Esophagus muscularis mucosa (tissue), 4 donors: ENCODE measurements at places on chromosomes 6 and 20. TPM values are rescaled to one million over a fixed set of nuclear protein-coding genes. Genes with fewer than 3 reads are reported as not detected.

LRP11 gene
- total RNA-seq: 29.1 TPM

VAPB gene
- total RNA-seq: 39.0 TPM

HDGFL1 gene
- not detected for total RNA-seq

BPIFB4 gene
- total RNA-seq: not detected

MLN gene
- not detected for total RNA-seq

AIF1 gene
- 41.9 TPM for total RNA-seq

EDN3 gene
- 18.0 TPM for total RNA-seq

C4A gene
- total RNA-seq: 109 TPM

LHFPL5 gene
- total RNA-seq: not detected

MDFI gene
- 4.0 TPM for total RNA-seq

SAYSD1 gene
- 20.1 TPM for total RNA-seq

NRN1 gene
- 12.9 TPM for total RNA-seq

XKR7 gene
- total RNA-seq: not detected

PLCB4 gene
- 61.0 TPM for total RNA-seq

KIFC1 gene
- not detected for total RNA-seq

MICA gene
- 35.4 TPM for total RNA-seq

BMP7 gene
- total RNA-seq: 4.6 TPM

SRSF6 gene
- 22.4 TPM for total RNA-seq

KIF25 gene
- total RNA-seq: not detected
